ENCODE measurements at places on chromosomes 3 and 15.

DNA sequence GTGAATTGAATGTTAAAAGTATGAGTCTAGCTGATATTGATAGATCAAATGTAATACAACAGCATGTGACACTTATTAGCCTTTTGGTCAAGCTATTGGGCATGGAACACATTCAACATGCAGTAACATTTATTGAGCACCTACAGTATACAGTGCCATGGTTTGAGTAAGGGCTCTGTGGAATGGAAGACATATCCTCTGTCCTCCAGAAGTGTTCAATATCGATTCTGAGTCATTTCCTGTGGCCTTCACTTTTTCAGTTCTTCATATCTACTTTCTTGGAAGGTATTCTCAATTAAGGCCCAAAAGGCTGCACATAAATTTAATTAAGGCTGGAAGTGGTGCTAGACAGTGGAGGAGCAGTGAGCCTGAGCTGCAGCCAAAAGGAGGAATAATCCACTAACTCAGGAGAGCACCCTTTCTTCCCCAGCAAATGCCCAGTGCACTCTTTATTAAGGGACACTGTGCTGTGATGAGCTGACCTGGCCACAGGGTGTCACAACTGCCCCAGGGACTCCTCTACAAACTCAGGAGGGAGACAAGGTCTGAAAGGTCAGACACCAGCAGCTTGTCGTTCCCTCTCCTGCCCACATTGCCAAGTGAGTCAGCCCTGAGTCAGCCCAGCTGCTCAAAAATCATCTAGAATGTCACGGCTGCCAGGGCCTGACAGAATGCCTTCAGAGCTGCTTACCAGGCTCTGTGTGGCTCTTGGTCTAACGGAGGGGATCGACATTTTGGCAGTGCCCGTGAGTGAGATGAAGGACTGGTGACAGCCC, 544.8 kb downstream of the AGBL1 start:
- peak; percentile 87 for DNase-seq

GRCh38 chr3:180825964-180826363, 86.5 kb upstream of the FXR1 start:
- DNase-seq = no peak

DNA sequence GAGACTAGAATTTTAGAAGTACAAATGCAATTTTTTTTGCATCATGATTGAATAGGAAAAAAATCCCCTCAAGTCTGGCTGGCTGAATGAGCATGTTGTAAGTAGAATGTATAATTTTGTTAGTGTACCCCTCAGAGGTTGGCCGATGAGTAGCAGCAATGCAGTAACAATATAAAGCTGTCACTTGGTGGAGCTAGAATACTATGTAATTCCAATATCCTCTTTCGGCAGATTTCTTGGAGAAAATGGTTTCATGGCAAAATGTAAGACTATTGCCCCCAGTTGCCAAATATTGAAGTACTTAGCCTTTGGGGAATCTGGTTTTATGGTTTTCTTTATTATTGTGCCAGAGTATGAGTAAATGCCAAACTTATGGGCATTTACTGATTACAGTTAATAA, 39.8 kb upstream of the SGO1 start:
- DNase-seq = peak; percentile 57

GRCh38 chr3:49278548-49278947, 1.5 kb upstream of the C3orf62 start:
- DNase-seq = no peak

GRCh38 chr3:43757666-43758321, 67.1 kb downstream of the ABHD5 start:
- no peak for DNase-seq

GRCh38 chr15:58779554-58779953, 8.5 kb downstream of the MINDY2 start:
- no peak for DNase-seq

DNA sequence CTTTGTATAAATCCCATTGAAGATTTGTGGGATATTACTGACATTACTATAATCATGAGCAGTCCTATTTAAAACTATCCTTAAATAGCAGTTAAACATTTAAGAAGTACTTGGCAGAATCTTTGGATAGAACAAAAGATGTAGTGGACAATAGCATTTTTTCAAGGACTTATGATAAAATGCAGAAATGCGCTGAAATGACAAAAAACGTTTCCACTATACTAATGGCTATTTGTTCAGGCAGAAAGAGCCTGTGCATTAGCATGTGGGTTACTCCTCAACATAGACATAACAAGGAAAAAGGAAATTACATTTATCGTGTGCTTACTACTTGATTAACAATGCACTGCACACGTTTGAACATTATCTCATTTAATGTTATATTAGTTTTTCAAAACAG, 80.7 kb downstream of the GADL1 start:
- DNase-seq = no peak

DNA sequence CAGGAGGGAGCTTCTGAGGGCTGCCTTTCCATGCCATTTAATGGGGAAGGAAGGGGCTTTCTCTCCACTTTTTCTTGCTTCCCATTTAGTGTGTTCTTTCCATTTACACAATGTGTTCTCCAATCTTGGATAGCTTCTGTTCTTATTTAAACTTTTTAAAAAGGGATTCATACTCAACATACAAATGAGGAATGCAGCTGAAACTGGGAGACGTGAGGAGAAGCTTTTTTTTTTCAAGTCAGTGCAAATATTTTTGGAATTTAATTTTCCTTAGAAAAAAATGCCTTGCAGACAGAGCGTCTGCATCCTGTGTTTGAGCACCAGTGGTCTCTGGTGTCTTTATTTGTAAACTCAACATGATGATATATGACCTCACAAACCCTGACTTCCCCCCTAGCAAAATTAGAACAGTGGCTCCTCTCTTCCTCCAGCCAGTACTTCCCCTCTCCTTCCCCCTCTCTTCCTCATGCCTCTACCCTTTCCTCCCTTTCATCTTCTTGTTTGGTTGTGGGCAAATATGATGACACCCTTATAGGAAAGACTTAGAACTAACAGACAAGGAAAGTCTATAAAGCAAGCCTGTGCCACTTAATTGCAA, 48.1 kb upstream of the PCSK6 start:
- no peak for DNase-seq

DNA sequence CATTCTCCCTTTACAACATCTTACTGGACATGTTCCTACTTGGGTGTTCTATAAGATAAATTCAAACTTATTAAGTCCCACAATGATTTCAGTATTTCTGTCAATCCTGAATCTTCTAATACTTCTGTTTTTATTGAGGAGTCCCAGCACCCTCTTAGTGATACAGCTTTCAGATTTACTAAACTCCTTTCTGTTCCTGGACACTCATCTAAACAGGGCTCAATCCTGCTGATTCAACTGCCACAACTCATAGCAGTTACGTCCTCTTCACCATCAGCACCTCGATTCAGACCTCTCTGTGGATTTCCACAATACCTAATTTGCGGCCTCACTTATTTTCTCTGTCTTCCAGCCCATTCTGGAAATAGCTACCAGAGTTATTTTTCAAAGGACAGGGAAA, 101.6 kb downstream of the KCNMB2 start:
- no peak for DNase-seq

GRCh38 chr3:169150343-169150742, 513.2 kb downstream of the MECOM start:
- DNase-seq = no peak

GRCh38 chr15:50107591-50108408, 11.2 kb downstream of the ATP8B4 start:
- DNase-seq = no peak

DNA sequence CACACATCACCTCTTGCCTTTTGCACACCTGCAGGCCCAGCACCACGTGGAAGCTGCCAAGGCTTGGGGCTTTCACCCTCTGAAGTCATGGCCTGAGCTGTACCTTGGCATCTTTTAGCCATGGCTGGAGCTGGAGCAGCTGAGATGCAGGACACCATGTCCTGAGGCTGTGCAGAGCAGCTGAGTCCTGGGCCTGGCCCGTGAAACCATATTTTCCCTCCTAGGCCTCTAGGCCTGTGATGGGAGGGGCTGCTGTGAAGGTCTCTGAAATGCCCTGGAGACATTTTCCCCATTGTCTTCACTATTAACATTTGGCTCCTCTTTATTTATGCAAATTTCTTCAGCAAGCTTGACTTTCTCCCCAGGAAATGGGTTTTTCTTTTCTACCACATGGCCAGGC, 41.9 kb upstream of the PEX5L start:
- DNase-seq = no peak

DNA sequence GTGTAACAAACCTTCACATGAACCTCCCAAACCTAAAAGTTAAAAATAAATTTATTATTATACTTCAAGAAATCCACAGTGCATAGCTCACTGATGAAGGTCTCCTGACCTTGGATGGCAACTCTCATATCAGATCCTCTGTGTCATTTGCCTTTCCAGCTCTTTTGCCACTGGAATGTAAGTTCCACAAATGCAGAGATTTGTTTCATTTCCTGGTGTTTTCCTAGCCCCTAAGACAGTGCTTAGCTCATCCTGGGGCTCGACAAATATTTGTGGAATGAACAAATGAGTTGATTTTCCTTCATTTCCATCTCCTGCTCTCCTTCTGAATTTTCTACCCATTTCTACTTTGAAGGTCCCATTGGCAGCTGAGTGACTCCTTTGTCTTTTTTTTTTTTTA, 56.0 kb downstream of the FRMD4B start:
- DNase-seq = peak; percentile 28

DNA sequence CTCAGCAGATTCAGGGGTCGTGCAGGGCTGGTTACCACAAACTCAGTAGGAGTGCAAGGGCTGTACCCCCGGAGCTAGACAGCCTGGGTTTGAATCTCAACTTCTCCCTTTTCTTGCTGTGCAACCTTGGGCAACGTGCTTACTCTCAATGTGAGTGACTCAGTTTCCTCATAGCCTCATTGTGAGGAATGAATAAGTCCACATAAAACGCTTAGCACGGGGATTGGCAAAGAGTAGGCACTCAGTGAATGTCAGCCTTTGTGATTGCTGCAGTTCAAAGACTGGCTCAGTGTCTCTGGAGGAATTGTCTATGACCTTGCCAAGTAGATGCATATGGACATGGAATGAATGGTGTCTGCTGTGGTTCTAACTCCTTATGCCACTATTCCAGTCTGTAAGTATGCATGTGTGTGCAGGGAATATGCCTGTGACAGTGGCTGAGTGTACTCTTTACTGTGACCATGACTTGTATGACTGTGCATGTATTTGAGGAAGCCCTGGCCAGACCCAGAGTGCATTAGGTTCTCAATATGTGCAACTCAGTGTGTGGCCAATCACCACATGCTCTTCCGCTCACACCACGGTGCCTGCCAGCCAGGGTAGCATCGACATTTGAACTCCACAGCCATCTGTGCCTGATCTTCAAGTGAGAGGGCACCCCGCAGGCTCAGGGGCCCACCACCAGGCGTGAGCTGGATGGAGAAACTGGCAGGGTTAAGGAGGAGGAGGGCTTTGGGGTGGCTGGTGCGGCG, 900 bp upstream of the HYAL3 start:
- peak; percentile 51 for DNase-seq

GRCh38 chr15:28094732-28095521, 4.2 kb downstream of the OCA2 start:
- DNase-seq = no peak

DNA sequence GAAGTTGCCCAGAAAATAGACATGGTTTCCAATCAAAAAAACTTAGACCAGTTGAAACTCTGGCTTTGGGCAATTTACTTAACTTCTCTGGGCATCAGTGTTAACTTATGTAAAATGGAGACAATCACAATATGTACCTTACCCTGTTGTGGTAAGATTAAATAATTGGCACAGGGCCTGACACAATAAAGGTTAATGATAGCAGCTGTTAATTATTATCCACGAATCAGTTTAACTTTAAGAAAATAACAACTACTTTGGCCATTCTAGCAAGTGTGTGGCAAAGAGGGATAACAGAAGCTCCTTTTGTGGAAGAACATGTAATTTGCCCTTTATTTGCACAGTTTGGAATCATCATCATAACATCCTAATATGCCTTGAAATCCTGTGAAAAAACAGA, 787.6 kb downstream of the FHIT start:
- no peak for DNase-seq

DNA sequence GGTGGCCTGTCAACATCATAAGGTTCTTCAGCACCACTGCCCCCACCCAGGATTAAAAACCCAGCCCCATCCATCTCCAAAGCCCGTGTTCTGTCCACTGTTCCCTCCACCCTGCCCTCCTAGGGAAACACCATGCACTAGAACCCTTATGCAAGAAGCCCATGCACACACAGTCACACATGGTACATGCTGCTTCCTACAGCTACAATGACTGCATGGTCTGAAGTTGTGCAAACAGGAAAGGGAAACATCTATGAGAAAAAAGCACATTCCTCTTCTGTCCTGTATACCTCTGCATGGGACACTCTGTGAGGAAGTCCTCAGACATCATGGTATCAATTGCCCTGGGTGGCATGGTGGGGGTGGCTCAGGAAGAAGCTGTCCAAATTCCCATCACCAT, 108.6 kb upstream of the MRPS22 start:
- no peak for DNase-seq

- DNase-seq = no peak
Measured at GRCh38 chr3:27714692-27715453, 7.2 kb downstream of the EOMES start.

- no peak for DNase-seq
Measured at GRCh38 chr15:31954374-31955172, 75.7 kb upstream of the CHRNA7 start.

- no peak for DNase-seq
Measured at GRCh38 chr15:26001201-26001600, 138.1 kb upstream of the ATP10A start.

DNA sequence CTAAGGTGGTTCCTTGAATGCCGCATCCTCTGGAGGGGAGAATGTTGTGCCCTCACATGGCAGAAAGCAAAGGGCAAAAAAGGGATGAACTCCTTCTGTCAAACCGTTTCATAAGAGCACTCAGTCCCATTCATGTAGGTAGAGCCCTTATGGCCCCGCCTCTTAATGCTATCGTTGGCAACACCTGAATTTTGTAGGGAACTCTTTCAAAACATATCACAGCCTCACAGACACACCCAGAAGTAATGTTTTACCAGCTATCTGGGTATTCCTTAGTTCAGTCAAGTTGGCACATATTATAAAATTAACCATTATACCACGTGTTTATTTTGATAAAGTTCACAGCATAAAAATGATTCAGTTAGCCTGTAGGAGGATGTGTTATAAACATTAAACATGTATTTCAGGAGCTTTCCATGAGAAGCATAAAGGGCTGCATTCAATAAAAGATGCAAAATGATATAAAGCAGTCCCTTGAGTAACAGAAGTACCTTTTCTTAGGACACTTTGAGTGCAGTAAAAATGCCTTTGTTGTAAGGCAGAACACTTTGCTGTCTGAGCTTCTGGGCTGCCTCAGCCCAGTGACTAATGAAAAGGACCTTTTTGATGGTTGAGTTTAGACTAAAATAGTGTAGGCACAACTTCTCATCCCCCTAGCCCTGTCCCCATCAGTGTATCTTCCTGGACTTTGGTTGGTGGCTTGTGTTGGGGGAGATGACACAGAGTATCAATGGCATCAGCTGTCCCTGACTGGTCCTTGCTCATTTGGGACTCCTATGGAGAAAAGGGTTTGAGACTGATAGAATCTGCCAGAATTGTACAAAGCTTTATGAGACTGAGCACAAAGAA, 263.5 kb upstream of the TPRG1 start:
- DNase-seq = no peak

GRCh38 chr3:138470687-138471086, 36.3 kb downstream of the ESYT3 start:
- no peak for DNase-seq

GRCh38 chr15:80929225-80929624, 60.4 kb downstream of the MESD start:
- peak; percentile 80 for DNase-seq
